ENCODE measurements at places on chromosomes 2 and 18.
A peak's percentile ranks its signal among the peaks of the same experiment; 100 is the strongest.

GRCh38 chr18:69399253-69399652 is 1.4 kb upstream of the DOK6 start:
- peak; percentile 21 for DNase-seq
- no peak overlapping the region for H3K27ac ChIP-seq
- H3K4me1 ChIP-seq, result peaks cover 16% of the 10 kb centered on the region

DNA sequence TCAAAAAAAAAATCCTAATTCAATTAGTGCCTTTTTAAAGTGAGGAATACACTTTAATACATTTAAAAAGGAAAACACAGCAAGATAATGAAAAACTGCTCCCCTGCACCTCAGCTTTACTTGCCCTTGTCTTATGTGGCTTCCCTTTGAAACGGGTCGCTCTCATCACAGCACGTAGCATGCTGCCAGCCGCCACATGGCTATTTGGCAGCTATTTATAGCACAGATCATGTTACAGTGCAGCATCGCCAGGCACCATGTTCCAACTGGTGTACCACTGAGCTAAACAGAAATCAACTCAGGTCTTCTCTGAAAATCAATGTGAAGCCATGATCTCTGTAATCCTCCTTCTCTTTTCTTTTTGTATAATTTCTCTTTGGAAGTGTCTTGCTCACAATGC is 65.1 kb downstream of the TMEM182 start:
- H3K36me3 ChIP-seq, result no peaks in the 10 kb centered on the region
- peaks cover 9% of the 10 kb centered on the region for H3K4me1 ChIP-seq
- no peak overlapping the region for H3K27ac ChIP-seq

GRCh38 chr18:42742969-42743368 is 372.5 kb downstream of the RIT2 start:
- no peak for DNase-seq
- H3K4me3 ChIP-seq, result no peak overlapping the region
- peaks cover 6% of the 10 kb centered on the region for H3K27me3 ChIP-seq
- peaks cover 29% of the 10 kb centered on the region for H3K4me1 ChIP-seq

DNA sequence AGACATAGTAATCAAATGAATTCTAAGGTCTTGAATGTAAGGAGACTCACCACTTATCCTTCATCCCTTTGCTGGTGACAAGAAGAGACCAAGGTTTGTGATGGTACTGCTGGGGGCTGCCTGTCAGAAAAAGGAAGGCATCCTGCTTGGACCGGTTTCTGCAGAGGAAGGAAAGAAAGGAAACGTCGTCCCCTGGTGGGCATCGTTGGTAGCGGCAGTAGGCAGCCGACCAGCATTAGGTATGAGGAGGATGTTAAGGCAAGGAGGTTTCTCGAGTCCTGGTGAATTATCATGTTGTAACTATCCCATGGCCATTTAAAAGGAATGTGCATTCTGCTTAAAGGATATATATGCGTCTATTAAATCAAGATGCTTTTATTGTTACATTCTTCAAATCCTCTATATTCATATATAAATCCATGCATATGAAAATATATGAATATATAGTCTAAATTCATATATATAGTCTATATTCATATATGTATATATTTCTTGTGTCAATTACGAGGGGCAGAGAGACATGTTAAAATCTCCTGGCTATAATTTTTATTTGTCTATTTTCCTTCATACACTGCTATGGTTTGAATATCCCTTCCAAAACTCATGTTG is 94.4 kb upstream of the TGFA start:
- peaks cover 27% of the 10 kb centered on the region for H3K27me3 ChIP-seq
- no peak overlapping the region for H3K4me3 ChIP-seq
- no peaks in the 10 kb centered on the region for H3K4me1 ChIP-seq
- no peaks in the 10 kb centered on the region for H3K36me3 ChIP-seq
- peak; percentile 81 for DNase-seq

- H3K27ac ChIP-seq, result no peak overlapping the region
- H3K4me1 ChIP-seq, result peaks cover 52% of the 10 kb centered on the region
- no peak overlapping the region for H3K4me3 ChIP-seq
- no peak for DNase-seq
- no peaks in the 10 kb centered on the region for H3K36me3 ChIP-seq
- no peaks in the 10 kb centered on the region for H3K27me3 ChIP-seq
These were observed 124.3 kb downstream of the GLI2 start for GRCh38 chr2:120859814-120860578.

GRCh38 chr18:66682855-66683322 is 79.0 kb upstream of the CDH19 start:
- peak overlapping the region; percentile 90 for H3K27ac ChIP-seq
- H3K36me3 ChIP-seq, result no peaks in the 10 kb centered on the region
- H3K4me1 ChIP-seq, result peaks cover 18% of the 10 kb centered on the region
- DNase-seq, result peak; percentile 14

DNA sequence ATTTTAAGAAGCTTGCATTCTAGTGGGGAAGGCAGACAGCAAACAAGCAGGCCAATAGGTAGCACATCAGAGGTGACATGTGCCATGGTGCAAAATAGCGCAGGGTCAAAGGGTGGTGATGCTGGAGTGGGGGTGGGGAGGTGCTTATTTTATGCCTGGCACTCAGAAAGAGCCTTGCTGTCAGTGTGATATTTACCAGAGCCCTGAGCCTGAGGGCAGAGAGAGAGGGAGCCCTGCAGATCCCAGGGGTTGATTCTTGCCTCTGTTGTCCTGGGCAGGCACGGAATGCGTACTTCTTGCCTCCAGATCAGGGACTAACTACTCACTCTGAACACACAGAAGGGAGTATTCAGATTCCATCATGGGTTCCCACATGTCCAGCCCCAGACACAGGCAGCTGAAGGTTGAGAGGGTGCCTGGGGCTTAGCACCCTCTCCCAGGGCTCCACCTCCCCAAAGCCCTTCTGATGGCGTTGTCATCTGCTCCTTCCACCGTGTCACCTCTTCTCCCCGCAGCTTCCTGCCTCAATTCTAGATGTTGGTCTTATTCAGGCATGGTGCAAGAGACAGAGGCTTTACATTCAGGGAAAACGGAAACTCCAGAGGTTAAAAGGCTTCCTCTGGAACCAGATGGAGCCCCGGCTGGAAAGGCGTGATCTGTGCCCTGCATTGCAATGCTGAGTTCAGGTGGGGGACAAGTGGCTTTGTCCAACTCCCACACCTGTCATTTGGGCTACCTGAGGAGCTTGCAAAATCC is 252.3 kb downstream of the HAUS1 start:
- H3K4me1 ChIP-seq, result peaks cover 6% of the 10 kb centered on the region
- DNase-seq, result no peak
- no peaks in the 10 kb centered on the region for H3K36me3 ChIP-seq
- H3K27me3 ChIP-seq, result no peaks in the 10 kb centered on the region

GRCh38 chr18:52636536-52636935 is 296.5 kb downstream of the DCC start:
- H3K27ac ChIP-seq, result no peak overlapping the region
- no peaks in the 10 kb centered on the region for H3K4me1 ChIP-seq
- no peak for DNase-seq
- H3K36me3 ChIP-seq, result no peaks in the 10 kb centered on the region
- no peaks in the 10 kb centered on the region for H3K27me3 ChIP-seq

- H3K4me3 ChIP-seq, result no peak overlapping the region
- H3K4me1 ChIP-seq, result peaks cover 27% of the 10 kb centered on the region
- no peaks in the 10 kb centered on the region for H3K36me3 ChIP-seq
- H3K27me3 ChIP-seq, result no peaks in the 10 kb centered on the region
These were observed 17.9 kb downstream of the CYP26B1 start for GRCh38 chr2:72129681-72130340.

- no peak for DNase-seq
- H3K36me3 ChIP-seq, result no peaks in the 10 kb centered on the region
- no peaks in the 10 kb centered on the region for H3K4me1 ChIP-seq
- no peak overlapping the region for H3K27ac ChIP-seq
- no peaks in the 10 kb centered on the region for H3K27me3 ChIP-seq
These were observed 203.0 kb upstream of the KCNJ3 start for GRCh38 chr2:154495455-154495868.

DNA sequence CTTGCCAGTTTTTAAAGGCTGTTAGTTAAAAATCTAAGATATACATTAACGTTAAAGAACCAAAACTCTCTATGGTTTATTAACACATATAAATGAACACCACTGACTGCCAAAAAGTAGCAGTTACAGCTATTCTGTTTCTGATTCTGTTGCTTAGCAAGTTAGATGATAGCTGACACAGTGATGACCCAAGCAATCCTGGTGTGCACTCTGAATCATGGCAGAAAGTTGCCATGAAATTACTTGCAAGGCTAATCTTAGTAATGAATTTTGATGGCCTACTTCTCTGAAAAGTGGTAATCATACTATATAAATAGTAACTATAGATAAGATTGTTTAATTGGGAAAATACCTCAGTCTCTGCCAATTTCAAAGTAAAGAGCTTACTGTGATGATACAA is 57.7 kb downstream of the ROCK2 start:
- no peak overlapping the region for H3K27ac ChIP-seq
- H3K36me3 ChIP-seq, result peaks cover 13% of the 10 kb centered on the region
- H3K27me3 ChIP-seq, result no peaks in the 10 kb centered on the region
- H3K4me3 ChIP-seq, result no peak overlapping the region
- H3K4me1 ChIP-seq, result peaks cover 9% of the 10 kb centered on the region
